ENCODE measurements at places on chromosomes 7 and 10.

DNA sequence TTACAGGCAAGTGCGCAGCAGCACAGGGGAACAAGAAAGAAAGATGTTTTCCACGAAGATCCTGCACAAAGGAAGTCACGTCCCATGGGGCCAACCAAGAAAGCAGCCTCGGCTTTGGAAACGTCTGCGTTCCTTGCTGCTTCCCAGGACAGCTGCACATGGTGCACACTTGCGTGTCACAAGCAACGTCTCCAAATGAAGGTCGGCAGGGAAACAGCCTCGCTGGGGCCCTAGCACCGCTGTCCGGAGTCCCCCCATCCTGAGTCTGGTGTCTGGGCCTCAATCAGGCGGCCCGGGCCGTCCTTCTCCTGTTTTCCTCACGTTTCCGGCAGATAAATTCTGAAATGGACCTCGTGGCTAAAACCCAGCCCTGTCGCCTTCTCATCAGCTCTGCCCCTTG is 206.2 kb downstream of the DIP2C start:
- DNase-seq: no peak

DNA sequence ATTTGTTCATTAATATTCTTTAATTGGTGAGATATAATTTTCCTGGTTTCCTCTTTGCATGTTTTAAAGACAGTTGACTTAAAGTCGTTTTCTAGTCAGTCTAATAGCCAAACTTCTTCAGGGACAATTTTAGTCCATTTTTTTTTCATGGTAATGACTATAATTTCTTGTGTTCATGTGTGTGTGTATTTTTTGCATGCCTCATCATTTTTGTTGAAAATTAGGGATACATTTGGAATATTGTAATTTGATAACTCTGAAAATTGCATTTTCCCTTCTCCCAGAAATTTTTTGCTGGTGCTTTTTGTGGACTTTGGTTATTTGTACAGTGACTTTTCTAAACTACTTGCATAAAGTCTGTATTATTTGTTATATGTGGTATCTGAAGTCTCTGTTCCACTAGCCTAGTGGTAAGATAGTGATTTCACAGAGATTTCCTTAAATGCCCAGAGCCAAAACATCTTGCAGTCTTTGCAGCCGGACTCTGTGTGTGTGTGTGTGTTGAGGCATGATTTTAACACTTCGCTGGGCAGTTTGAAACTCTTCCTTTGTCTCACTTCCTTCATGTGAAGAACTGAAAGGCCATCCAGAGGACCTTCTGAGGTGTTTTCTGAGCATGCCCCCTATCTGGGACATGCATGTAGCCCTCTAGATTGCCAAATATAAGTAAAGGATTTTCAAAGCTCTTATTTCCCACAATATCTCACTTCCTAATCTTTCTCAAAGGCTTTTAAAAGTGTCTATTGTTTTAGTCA is 40.9 kb upstream of the ZNF365 start:
- DNase-seq: no peak

DNA sequence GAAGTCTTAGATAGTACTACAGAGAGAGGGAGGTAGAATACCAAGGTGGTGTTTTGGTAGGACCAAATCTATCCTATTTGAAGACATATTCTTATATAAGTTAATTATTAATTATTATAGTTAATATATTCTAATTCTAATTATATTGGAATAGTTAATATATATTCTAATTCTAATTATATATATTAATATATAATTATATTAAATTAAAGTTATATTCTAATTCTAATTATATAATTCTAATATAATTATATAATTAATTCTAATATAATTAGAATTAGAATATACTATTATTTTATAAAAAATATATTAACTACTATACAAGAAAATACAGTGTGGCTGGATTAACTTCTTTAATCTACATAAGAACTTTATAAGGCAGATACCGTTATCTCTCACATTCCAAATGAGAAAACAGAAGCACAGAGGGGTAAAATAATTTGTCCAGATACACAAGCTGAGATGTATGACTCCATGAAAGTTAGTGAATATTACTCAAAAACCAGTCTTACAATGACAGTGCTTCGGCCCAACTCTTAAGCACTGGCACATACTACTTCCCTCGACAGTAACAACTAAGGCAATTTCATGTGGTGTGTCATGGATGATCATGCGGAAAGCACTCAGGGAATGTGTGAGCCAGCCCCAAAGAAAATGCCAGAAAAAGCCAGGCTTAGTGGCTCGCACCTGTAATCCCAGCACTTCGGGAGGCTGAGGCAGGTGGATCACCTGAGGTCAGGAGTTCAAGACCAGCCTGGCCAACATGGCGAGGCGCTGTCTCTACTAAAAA is 42.6 kb downstream of the TYW1B start:
- DNase-seq: no peak

DNA sequence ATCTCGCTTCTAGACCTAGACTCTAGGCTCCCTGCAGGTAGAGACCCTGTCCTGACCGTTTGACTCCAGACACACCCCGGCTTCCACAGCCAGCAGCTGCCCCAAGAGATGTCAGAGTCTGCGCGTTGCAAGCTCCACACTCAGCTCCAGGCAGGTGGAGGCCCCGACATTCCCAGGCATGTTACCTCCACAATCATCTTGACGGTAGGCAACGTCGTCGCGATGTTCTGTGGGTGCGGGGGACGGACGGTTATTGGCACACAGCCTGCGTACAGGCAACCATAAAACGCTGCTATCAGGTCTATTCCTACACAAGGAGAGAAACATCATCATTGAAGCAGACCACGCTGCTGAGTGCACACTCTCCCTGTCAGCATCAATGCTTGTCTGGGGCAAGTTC is 213.2 kb downstream of the ZMYND11 start:
- DNase-seq: no peak

DNA sequence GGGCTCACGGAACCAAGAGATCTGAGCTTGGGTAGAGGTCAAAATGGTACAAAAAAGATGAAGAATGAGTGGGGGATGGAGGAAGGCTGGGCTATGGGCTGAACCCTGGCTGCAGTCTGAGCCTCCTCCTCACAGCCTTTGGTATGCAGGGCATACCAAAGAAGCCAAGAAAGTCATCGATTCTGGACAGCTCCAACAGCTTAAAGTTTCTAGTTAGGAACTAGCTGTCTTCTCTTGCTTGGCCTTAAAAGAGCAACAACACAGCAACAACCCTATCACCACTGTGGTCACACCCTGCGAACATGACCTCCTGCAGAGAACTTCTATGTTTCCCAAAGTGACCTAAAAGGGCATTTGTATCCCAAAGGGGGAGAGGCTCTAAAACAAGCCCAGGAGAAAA is 126.1 kb upstream of the EFCAB10 start:
- no peak for DNase-seq

GRCh38 chr7:31958226-31958625 is 112.0 kb downstream of the PDE1C start:
- no peak for DNase-seq

- no peak for DNase-seq
Observed at GRCh38 chr10:71423901-71424300, 27.2 kb downstream of the CDH23 start.

DNA sequence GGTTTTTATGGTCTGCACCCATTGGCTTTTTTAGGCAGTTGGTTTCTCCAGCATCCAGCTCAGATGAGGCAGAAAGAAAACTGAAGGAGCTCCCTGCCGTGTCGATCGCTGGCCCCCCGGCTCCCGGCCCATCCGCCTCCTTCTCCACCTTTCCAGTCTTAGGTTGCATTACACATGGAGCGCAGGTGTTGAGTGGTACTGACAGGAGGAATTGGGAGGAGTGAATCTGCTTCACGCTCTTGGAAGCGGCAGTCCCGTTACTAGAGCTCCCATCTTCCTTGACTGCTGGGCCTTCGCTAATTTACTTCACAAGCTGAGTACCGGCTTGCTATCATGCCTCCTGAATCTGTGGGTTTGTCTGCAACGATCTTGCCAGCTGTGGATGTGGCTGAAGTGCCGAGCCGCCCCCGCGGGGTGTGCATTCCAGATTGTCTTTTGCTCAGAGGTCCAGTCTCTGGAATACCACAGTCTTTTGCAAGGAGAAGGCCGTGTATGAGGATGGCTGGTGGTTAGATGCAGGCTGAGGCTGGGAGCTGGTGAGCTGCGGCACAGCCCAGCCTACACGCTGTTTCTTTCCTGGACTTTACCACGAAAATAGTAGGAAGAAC is 17.1 kb downstream of the IQCE start:
- DNase-seq: no peak

GRCh38 chr10:43192884-43193283 is 54.6 kb downstream of the CSGALNACT2 start:
- no peak for DNase-seq

- DNase-seq: no peak
Observed at GRCh38 chr10:24305551-24306506, 96.9 kb downstream of the KIAA1217 start.

DNA sequence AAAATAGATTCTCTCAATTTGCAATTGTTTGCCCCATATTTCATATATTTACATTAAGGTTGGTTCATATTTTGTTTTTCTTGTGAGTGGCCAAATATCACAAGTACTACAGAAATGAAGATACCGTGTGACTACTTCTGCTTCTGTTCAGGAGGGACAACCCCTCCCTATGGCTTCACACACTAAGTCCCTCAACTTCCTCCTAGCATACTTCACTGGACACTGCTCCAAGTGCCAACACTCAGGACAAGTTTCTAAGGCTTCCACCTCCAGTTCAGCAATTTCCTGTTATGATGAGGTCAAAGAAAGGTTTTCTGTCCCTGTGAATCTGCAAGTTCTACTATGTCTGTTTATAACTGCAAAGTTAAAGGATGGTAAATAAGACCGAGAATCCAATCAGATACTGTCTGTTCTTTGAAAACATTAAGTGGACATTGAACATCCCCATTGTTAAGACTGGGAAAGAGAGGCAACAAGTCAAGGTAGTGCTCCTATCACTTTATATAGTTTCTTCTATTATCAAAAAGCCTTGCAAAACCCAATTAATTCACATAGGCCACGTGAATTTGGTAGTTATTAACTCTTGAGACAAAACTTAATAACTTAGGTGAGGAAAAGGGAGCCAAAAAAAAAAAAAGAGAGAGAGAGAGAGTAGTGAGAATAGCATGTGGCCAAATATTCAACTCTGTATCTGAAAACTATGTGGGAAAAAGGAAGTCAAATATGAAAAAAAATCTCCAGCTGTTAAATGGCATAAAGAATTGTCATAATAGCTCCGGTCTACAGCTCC is 81.3 kb upstream of the DKK1 start:
- DNase-seq: no peak

DNA sequence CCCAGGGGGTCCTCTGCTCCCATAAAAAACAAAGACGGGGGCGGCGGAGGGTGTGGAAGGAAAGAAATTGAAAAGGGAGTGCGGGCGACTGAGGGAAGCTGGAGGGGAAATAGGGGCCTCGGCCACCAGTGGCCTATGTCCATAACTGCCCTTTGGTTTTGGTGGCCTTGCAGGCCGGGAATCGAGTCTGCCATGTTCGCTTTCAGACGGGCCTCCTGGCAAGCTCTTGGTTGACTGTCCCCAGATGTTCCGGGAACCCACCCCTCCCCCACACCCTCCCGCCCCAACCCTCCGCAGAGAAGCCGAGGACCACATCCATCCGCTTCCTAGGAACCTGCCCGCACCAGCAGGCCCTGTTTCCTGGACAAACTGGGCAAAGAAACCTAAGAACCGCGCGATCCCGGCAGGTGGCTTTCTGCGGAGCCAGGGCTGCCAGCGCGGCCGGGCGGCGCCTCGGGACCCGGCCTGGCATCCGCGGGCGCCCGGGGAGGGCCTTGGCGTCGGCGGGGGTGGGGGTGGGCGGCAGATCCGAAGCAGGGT is 20.0 kb upstream of the GATA3 start:
- DNase-seq: no peak

- no peak for DNase-seq
Observed at GRCh38 chr7:87345962-87346371, 503 bp downstream of the CROT start.

- DNase-seq: no peak
Observed at GRCh38 chr7:18408868-18409267, 86.7 kb upstream of the HDAC9 start.

DNA sequence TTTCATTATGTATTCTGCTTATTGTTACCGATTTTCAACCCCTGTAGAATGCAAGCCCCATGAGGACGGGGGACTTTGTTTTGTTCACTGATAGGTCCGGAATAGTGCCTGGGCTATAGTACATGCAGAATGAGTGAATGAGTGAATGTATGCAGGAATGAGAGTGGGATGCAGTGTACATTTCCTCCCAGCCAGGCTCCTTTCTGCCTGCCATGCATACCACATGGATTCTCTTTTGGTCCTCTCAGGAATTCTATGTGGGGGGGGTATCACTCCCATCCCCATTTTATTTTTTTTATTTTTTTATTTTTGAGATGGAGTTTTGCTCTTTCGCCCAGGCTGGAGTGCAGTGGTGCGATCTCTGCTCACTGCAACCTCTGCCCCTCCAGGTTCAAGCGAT is 16.7 kb downstream of the TRIM56 start:
- DNase-seq: no peak

GRCh38 chr10:82811621-82812020 is 936.6 kb downstream of the NRG3 start:
- DNase-seq: no peak

- no peak for DNase-seq
Observed at GRCh38 chr7:115352375-115352774, 430.5 kb downstream of the MDFIC start.

DNA sequence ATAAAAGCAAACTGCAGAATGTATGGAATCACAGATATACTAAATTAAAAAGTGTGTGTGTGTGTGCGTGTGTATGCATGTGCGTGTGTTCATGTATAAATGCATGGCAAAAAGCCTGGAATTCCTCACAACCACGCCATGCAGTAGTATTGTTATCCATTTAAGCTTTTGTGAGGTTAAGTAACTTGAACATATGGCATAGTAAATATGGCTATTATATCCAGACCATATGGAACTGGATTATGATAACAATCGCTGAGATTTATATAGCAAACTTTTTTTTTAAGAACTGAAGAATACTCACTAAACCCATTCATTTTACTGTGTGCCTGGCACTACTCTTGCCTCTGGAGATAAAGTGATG is 22.3 kb upstream of the NANOS1 start:
- no peak for DNase-seq

DNA sequence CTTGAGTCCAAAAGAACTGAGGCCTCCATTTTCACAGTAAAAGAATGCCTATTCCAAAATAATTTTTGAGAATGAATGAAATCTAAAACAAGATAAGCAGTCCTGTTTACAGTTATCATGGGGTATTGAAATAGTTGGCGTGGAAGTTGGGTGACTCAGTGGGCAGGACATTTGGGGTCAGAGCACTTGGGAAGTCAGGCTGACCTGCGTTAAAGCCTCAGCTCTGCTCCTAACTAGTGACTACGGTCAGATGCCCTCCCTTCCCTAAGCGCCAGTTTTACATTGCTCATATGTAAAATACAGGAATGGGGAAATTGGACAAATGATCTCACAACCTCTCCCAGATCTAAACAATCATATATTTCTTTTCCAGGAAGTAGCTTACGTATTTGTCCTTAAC is 2.3 kb upstream of the PAPSS2 start:
- no peak for DNase-seq

- no peak for DNase-seq
Observed at GRCh38 chr10:87092376-87092860, 2.2 kb downstream of the GLUD1 start.

GRCh38 chr7:44955733-44956132 is 23.1 kb downstream of the MYO1G start:
- no peak for DNase-seq
